ENCODE measurements at places on chromosomes 11 and 22.

DNA sequence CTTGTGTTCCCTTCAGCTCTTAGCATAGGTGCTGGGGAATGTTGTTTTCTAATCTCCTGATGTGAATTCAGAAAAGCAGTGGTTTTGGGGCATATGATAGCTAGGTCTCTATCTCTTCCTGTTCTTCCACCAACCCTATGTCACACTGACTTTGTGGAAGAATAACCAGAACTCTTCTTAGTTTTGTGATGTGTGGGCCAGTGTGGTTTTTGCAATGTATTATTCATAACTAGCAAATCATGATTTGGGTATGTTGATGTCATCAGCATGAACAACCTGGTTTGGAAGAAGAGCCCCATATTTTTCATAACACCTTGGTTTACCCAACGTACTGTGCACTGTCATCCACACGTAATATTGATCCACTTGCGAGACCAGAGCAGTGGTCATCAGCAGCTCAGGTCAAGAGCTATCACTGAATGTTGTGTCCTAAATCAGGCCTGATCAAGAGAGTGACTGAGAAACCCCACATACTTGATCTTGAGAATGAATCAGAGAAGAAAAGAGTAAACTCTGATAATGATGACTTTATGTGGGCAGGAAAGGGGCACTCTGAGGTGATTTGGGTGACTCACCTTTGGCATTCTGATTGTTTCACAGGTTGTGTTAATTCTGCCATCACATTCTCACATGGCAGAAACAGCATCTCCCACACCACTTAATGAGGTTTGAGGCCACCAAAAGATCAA is 19.4 kb upstream of the MS4A6E start:
- DNase-seq = no peak

DNA sequence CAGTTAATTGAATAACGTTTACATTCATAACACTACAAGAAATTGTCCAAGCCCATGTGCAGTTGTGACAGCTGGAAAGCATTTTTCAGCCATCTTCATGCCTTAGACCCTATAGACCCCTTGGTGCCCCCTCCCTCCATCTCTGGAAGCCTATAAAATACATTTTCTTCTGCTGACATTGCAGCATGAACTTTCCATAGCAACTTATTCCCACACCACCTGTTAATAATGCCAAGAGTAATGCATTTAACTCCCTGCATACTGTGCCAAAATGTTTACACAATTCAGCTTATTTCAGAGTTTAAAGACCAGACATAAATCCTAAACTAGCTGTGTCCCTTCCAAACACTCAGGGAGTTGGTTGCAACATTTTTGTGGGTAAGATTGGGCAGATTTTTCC is 143.0 kb upstream of the ARHGAP20 start:
- DNase-seq = no peak

DNA sequence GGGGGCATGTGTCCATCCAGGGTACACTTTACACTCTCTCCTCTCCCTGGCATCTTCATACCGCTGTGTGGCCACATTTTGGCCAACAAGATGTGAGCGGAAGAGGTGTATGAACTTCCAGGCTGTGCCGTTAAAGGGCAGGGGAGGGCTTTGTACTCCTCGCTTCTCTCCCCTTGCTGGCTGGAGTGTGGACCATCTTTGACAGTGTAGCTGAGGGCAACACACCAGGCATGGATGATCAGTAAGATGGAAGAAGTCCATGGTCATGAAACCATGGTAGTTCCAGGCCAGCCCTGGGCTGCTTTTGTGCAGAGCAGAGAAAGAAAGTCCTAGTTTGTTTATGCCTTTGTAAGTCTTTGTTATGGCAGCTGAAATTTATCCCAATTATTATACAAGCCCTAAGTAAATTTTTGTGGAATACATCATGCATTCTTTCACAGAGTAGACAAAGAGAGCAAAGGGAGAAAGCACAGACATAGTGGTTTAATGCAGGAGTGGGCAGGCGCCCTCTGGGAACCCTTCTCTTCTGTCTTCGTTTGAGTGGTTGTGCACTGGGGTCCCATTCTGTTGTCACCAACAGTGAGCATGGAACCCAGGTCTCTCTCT is 70.4 kb downstream of the FBXO7 start:
- no peak for DNase-seq

- DNase-seq = no peak
These were observed 602 bp downstream of the NAT10 start for GRCh38 chr11:34105957-34106504.

- DNase-seq = peak; percentile 46
These were observed 868.2 kb downstream of the BRD1 start for GRCh38 chr22:48959496-48959895.
